T-helper 1 cell (primary cell): ENCODE measurements at places on chromosomes 5 and 9.
A peak's percentile ranks its signal among the peaks of the same experiment; 100 is the strongest.

GRCh38 chr5:138969323-138970002 is 94.3 kb upstream of the LRRTM2 start:
- DNase-seq: no peak

DNA sequence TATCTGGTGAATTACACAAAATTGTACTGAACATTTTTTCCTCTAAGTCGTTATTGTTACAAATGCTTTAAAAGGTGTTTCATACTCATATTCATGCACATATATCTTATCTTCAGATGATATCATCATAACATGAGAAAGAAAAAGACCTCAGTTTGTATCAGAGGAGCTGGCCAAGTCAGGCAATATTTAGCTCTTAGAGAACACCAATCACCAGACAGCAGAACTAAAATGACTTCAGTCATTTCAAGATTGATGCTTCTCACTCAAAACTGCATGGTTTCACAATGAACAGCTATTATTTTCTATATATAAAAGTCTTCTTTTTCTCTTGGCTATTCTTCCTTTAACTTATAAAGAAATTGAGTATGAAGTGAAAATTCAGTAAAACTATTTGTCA is 44.6 kb downstream of the TSSK1B start:
- no peak for DNase-seq

- no peak for DNase-seq
Observed at GRCh38 chr9:96515621-96516470, 65.9 kb downstream of the HABP4 start.

DNA sequence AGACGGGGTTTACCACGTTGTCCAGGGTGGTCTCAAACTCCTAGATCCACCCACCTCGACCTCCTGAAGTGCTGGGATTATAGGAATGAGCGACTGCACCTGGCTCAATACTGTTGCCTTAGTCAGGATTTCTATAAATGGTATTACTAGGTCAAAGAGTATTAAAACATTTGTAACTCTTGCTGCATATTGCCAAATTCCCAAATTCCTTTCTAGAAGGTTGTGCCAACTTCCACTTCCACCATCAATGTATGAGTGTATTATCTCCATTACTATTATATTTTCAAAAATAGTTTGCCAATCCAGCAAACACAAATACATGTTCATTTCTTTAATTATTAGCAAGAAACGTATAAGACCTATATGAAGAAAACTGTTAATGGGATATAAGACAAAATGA is 10.6 kb downstream of the PTGR1 start:
- DNase-seq: no peak

GRCh38 chr9:132973166-132973565 is 5.3 kb upstream of the GFI1B start:
- no peak for DNase-seq

GRCh38 chr5:61933787-61934626 is 372.0 kb upstream of the KIF2A start:
- no peak for DNase-seq

- peak; percentile 2 for DNase-seq
Observed at GRCh38 chr5:87354496-87354895, 58.2 kb downstream of the CCNH start.

GRCh38 chr5:38585816-38586215 is 29.4 kb upstream of the LIFR start:
- no peak for DNase-seq

- DNase-seq: no peak
Observed at GRCh38 chr9:112170968-112171367, 4.1 kb downstream of the SUSD1 start.

DNA sequence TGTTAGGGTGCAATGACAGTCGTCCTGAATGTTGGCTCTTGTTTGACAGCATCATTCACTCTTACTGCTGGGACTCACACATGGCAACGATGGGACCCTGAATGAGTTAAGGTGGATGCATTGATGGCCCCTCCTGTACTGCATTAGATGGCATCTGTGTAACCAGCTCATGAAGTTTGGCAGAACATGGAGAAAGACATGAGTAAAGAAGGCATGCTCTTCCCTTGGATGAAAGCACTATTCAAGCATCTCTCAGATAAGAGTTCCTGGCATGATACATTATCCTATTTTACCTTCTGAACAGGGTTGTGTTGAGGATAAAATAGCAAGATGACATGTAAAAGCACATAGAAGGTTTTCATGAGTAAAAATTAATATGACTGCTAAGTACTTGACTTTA is 142.2 kb upstream of the GAS1 start:
- no peak for DNase-seq

DNA sequence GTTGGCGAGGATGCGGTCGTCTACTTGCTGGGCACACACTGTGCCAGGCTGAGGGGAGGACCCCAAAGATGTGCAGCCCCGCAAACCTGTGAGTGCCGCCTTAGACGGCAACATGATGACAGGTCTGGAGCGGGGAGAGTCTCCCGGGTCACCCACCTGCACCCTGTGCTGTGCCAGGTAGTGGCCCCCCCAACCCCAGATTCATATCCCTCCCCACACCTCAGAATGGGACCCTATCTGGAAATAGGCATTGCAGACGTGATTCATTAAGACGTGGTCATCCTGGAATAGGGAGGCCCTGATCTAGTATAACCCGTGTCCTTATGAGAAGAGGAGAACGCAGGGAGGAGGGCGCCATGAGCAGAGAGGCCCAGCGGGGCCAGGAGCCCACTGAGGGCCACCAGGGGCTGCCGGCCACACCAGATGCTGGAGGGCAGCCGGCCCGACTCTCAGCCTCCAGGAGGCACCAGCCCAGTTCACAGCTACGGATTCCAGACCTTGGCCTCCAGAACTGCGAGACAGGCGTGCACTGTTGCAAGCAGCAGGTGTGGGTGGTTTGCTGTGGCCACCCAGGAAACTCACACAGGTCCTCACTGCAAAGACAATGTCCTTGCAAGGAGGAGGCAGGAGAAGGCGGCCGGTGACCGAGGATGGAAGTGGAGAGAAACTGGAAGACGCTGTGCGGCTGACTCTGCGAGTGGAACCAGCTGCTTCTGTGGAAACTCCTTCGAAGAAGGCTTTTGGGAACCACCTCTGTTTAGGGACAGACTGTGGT is 131.9 kb upstream of the LPCAT1 start:
- no peak for DNase-seq

DNA sequence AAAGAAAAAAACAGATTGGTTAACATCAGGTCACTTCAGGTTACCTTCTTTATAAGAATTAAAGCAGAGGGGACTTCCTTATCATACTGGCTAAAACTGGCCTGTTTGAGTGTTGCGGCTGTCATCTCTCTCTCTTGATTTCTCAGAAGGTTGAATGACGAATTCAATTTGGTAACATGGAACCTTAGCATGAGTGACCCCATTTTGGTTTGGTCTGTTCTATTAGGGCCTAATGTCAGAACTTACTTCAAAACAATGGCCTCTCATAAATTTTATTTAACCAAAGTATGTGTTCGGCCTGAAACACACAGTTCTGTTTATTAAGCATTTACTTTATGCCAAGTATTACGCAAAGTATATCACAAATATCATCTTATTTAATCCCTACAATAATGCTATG is 147.5 kb downstream of the CAAP1 start:
- DNase-seq: no peak

GRCh38 chr5:88235828-88236227 is 32.8 kb downstream of the TMEM161B start:
- DNase-seq: no peak

DNA sequence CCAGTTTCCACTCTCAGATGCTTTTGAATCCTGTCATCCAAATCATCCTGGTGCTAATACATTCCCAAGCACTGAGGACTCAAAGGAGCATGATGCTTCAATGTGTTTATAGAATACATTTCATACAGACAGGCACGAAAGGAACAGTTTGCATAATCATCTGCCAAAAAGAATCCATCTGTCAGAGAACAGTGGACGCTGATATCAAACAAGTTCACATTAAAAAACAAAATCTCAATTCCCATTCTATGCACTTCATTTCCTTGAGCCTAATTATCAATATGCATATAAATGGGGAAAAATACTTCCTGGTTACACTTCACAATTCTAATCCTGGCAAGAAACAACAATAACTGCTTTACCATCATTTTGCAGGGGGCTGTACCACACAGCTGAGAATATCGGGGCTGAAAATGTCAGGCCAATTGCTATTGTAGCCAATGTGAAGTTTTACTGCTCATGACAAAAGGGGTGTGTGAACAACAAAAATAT is 125.5 kb upstream of the FAM174A start:
- DNase-seq: no peak

GRCh38 chr5:110803467-110804326 is 64.9 kb downstream of the SLC25A46 start:
- no peak for DNase-seq

DNA sequence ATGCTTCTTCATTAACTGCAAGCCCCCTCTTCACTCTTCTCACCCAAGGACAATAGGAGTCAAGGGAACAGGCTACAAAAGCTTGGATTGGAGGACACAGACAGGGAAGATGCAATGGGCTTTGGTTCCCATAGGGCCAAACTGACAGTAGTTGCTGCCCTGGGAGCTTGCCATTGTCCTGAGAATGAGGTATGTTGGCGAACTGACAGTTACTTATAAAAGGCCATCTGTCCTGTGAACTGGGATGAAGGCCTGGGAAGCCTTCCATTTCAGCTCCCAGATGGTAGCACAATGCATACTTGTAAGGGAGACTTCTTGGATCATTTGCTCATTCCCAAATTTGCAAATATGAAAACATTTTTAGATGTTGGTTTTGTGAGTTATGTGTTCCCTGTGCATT is 88.9 kb downstream of the SNCAIP start:
- DNase-seq: no peak

GRCh38 chr5:142610176-142611001 is 75.5 kb downstream of the FGF1 start:
- DNase-seq: no peak

- no peak for DNase-seq
Observed at GRCh38 chr5:65819905-65820240, 97.9 kb downstream of the NLN start.

- DNase-seq: no peak
Observed at GRCh38 chr5:143879646-143880045, 67.7 kb downstream of the HMHB1 start.

- DNase-seq: no peak
Observed at GRCh38 chr5:96973532-96974401, 37.9 kb downstream of the LNPEP start.

GRCh38 chr5:17444496-17444895 is 53.5 kb upstream of the TAF11L2 start:
- no peak for DNase-seq

- peak; percentile 4 for DNase-seq
Observed at GRCh38 chr5:175444060-175444904, at the start of gene DRD1. Gene DRD1 (minus strand): TSS chr5:175444182. CDS start chr5:175443099, 1,083 bp downstream.

DNA sequence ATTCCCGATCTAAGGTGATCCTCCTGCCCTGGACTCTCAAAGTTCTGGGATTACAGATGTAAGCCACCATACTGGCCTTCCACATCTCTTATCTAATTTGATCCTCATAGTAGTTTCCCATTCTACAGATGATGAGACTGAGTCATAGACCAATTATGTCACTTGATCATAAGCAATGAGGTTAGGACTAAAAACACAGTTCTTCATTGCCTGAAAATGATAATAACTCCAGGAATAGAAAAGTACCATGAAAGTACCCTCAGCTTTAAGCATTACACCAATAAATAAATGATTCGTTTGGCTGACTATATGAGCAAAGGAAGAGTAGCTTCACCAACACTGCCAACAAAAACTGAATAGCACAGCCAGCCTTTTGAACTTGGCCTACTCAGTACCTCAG is 389.5 kb downstream of the ACTL7B start:
- no peak for DNase-seq

DNA sequence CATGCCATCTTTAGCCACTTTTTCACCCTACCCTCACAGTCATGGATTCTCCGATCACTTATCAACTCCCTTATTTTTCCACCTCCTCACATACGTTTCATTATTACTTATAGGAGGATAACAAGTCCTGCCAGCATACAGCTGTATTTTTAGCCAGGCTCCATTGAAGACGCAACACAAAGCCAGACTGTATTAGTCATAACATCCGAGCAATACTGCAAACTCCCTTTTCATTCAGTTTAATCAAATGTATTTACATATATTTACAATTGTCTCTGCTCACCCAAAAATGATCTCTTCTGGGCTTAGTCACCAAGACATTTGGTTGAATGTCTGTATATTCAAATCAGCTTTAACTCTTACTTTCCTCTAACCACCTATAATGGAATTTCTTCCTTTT is 126.4 kb upstream of the PRLR start:
- no peak for DNase-seq

- DNase-seq: no peak
Observed at GRCh38 chr5:131932235-131932634, 13.2 kb downstream of the MEIKIN start.

DNA sequence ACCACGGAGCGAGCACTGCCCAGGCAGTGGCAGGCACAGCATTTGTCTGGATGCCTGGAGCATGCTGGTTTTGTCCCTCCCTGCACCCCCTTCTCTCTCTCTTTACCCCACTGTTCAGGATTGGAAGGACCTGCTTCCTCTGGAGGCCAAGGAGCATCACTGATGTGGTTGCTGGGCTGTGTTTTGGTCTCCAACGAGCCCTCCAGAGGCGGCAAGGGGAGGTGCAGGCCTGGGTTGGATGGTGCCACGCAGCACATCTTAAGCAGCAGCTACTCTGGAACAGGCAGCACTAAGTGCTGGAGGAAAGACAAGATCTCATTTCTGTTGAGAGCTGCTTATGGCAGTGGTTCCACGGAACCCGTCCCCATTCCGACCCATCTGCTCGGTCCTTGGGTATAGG is 139.6 kb downstream of the CMYA5 start:
- DNase-seq: no peak

- no peak for DNase-seq
Observed at GRCh38 chr5:76475936-76476335, 72.9 kb downstream of the IQGAP2 start.

DNA sequence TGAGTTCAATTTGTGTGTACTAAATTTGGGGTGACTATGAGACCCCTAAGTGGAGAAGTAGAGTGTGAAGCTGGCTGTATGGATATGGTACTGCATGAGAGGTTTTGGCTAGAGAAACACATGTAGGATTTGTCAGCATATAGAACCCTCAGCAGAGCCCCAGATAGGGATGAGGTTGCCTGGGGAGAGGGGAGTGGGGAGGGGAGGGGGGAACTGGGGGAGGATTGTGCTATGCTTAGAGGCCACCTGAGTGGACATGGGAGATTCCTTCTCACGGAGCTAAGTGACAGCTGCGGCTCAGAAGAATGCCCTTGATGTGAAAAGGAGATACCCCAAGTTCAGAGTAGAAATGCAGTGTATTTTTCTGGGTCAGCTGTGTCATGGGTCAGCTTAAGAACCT is 11.2 kb downstream of the SLC22A5 start:
- no peak for DNase-seq

GRCh38 chr9:98879963-98880310 is 63.8 kb upstream of the COL15A1 start:
- no peak for DNase-seq

- no peak for DNase-seq
Observed at GRCh38 chr9:21154018-21154608, 12.3 kb downstream of the IFNA21 start.

GRCh38 chr5:76718880-76719279 is 3.0 kb downstream of the F2R start:
- no peak for DNase-seq

GRCh38 chr5:174120401-174121005 is 75.0 kb downstream of the NSG2 start:
- no peak for DNase-seq
